ENCODE measurements at places on chromosomes 3 and 15.

DNA sequence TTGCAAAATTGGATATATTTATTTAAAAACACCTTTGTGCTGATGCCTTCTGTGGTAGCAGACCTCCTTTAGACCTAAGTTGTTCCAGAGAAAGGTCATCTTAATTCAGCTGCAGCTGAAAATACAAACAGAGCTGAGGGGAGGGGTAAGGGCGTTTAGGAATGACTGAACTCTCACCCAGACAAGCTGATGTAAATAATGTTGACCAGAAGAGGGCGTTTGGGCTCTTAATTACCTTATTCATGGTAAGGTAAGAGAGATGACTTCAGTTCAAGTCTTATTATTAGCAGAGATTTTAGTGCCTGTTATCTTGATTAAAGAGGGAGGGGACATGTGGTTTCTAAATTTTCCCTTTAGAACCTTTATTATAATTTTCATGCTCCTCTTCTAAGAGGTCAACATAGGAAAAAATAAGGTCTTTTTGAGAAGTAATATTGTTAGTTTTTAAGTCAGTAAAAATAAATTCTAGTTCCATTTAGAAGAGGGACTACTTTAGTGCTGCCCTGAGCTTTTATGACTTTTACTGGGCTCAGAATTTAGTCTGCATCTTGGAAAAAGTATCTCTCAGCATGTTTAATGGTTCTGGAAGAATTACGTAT is 46.3 kb downstream of the GPR171 start:
- DNase-seq = no peak

GRCh38 chr3:30608598-30608947 is 2.2 kb downstream of the TGFBR2 start:
- no peak for DNase-seq

GRCh38 chr3:16945330-16945729 is 60.6 kb downstream of the PLCL2 start:
- DNase-seq = no peak

GRCh38 chr3:196559826-196560225 is 8.5 kb downstream of the WDR53 start:
- no peak for DNase-seq

DNA sequence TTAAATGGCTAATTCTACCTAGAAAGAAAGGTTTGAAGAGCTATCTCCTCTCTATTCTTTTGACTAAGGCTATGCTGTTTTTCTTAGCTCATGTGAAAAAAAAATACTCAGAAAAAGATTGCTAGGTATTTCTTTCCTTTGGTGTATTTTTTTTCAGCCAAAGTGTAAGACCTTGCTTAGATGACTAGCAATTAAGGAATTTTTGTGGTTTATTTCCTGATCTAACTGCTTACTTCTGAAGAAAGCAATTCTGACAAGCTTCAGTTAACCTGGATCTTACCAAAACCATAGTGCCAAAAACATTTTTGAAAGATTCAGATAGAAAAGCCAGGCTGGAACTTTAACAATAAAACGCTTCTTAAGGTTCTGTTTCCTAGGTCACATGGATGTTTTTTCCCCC is 315.6 kb downstream of the SOX2 start:
- no peak for DNase-seq

DNA sequence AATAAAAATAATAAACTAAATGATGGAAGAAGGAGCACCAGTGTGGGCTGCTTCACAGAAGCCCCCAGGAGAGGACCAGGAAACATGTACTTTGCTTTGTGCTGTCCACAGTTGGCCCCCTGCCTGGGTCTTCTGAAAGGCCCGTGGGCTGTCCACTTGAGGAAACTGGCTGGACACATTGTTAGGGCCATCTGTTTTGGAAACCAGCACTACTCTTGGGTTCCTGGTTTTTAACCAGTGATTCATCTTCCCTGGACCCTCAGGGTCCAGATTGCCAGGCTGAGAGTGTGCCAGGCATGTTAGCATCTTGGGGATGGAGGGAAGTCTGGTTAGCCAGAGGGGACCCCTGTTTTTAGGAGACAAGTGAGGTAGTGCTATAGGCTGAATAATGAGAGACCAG is 297.2 kb upstream of the C2CD4B start:
- no peak for DNase-seq

DNA sequence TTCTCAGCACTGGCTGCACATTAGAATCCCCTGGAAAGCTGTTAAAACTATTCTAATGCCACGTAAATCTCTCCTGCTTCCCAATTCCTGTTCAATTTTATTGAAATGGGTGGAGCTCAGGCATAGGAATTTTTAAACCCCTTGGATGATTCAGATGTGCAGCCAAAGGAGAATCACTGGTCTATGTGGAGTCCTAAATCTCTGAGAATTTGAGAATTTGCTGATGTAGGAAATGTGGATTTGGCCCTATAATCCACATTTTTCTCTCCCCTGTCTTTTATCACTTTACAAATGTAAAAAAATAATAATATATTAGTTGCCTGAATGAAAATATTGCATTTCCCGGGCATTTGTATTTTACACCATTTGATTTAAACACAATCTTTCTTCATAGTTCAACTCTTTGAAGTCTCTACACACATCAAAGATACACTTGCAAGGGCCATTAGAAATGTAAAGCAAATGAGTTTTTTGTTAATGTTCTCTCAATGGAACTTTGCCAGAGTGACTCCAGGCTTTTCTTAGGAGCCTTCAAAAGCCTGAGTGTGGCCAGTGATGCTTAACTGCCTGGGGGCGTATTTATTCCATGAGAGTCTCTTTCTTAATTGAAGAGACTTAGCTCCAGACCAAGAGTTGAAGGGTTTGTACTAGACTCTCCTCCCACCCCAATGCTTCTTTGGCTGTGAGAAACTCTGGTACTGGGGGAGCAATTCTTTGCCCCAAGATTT is 48.8 kb upstream of the PTX3 start:
- no peak for DNase-seq

DNA sequence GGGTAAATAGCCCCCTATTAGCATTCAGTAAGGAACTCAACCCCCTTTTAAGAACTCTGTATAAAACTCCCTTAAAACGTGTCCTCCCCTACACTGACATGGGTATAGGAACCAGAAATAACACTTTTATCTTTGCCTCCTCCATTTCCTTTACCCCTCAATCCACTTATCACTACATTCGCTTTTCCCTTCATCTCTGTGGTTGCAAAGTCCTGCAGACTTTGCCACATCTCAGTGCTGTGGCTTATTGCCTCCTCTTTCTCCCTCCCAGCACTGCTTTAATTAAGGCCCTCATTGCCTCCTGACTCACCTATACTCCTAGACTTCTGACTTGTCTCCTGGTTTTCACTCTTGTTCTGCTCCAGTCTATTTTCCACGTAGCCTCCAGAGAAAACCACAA is 94.3 kb upstream of the GADL1 start:
- DNase-seq = no peak

DNA sequence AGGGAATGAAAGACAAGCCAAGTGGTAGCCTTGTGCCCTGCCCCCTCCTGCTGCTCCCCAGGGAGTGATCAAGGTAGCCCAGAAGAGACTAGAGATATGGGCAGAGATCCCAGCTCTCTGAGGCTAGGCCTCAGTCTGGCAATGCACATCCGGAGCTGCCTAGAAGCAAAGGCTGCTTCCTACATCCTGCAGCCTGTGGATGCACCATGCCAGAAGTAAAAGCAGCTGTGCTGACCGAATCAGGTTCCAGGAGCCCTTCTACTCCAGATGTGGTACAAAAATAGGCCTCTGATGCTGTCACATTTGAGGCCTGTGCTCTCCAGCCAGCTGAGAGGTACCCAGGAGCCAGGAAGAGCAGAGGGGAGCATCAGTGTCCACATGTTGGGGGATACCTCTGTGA is 16.0 kb downstream of the TRAIP start:
- DNase-seq = no peak

- no peak for DNase-seq
Measured at GRCh38 chr3:14601692-14602005, 49.9 kb upstream of the CCDC174 start.

GRCh38 chr15:58705105-58705504 is 44.4 kb downstream of the ADAM10 start:
- DNase-seq = no peak

DNA sequence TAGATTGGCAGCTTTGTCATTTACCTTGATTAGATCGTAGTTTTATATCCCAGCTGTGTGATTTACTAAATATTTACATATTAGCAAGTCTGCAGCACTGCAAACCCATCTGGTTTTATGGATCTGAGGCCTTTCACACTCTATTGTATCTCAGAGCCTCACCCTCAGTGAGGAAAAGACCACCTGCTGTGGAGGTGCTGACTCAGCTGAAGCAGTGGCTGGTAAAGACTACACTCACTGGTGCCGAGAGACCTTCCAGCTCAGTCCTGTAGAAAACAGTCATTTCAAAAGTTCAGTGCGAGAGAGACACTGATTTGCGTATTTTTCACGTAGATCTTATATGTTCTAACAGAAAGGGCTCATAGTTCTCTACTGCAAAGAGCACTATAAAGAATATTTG is 307.8 kb upstream of the TPM1 start:
- no peak for DNase-seq

GRCh38 chr3:47250309-47251060 is 32.1 kb downstream of the KIF9 start:
- DNase-seq = peak; percentile 35

Data from globus pallidus (tissue), 1 donor.